NCI-H2171 treated with DMSO at 0.1 percent for 48 hours (cell line): ENCODE measurements at places on chromosomes 5 and 9.

DNA sequence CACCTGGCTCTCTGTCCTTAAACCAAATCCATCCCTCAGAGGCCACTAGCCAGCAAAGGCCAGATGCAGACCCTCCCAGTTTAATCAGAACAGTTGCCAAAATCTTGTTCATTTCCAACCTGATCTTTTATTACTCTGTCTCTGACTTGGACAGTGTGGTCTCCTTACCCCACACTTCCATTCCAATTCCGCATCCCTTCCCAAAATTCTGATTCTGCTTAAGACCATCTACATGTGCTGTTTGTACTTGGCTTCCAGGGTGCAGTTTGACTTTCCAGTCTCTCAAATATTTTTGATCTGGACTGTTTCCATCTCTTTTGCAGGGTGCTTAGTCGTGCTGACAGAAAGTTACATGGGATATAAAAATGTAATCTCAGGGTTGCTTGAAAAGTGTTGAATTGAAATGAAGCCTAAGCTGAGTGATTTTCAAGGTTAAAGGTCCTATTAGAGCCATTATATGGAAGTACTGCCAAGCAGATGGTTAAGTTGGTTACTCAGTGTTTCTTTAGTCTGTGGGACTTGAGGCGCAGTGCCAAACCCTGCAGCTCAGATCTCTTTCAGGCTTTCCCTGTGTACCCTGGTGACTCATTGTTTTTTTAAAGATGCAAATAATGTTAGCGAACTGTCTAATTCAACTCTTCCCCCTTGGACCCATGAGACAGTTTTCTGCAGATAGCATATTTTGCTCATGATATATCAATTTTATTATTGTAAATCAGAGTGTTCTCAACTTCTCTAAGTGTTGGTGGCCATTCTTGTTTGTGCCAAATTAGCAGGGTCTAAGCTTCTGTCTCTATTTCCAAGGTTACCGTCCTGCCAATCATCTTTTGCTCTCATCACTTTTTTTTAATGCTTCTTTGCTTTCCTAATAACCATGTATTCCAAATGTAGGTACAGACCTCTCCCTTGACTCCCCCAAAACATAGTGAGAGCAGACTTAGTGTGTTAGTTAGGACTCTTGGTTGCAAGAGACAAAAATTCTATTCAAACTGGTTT is 18.2 kb upstream of the DCP2 start:
- DNase-seq: peak; percentile 72

DNA sequence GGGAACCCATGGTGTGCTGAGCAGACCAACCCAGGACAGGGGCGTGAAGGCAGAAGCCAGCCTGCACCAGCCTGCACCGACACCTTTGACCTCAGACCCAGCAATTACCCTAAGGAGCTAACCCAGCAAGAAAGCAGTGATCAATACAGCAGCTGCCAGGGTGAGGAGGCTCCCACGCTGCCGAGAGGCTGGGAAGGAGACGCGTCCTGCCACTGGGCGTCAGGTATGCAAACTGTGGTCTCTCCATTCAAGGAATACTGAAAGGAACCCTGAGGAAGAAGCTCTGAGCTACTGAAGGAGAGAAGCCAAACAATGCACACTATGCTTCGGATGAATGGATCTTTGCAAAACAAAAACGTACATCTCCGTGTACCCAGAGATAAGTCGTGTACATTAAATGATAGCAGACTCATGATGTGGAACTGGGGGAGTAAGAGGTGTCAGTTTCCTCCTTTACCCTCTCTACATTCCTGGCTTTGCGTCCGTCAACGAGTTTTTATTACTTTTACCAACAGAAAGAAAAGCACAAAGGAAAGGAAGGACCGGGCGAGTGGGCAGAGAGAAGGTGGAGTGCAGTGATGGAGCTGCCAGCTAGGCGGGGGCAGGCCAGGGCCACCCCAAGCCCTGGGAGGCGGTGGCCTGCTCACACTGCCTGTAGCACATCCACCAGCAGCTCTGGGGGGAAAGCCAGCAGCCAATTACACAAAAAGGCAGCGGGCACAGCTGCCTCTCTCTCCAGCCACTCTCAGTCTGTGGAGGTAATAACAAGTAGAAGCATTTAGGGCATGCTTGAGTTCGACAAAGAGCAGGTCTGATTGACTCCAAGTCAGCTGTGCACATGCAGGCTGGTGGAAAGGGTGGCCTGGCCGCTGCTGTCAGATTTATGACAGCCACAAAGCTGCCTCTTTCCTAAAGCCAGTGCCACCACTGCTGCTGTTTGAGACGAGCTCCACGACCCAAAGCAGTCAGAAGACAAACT is 29.3 kb downstream of the RASGEF1C start:
- no peak for DNase-seq

DNA sequence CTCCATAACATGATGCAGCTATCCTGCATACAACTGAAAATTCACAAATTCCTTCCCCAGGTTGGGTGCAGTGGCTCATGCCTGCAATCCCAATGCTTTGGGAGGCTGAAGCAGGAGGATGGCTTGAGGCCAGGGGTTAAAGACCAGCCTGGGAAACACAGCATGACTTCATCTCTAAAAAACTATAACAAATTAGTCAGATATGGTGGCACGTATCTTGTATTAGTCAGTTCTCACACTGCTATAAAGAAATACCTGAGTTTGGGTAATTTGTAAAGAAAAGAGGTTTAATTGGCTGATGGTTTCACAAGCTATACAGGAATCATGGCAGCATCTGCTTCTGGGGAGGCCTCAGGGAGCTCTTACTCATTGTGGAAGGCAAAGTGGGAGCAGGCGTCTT is 56.4 kb upstream of the DAPK1 start:
- DNase-seq: no peak

- no peak for DNase-seq
Observed at GRCh38 chr5:167271511-167271910, 1019.9 kb upstream of the WWC1 start.

GRCh38 chr5:143571642-143572624 is 168.4 kb upstream of the NR3C1 start:
- no peak for DNase-seq

GRCh38 chr9:106107716-106108115 is 413.4 kb downstream of the TMEM38B start:
- DNase-seq: no peak

- no peak for DNase-seq
Observed at GRCh38 chr5:167472566-167473108, 818.8 kb upstream of the WWC1 start.

DNA sequence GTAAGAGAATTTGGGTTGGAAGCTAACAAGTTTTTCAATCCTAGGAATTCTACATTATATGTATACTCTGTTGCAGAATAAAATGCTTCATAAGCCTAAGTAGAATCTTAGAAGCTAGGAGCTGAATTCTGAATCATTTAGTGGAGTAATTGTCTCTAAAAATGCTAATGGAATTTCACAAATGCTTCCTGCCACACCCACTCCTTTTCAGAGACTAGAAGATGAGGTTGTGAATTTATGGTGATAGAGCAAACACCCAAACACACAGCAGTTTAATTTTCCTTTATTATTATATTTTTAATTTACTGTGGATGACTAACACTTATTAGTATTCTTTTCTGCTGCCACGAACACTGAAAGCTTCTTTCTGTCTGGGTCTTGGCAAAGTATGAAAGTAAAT is 208.0 kb upstream of the PDE4D start:
- DNase-seq: no peak

DNA sequence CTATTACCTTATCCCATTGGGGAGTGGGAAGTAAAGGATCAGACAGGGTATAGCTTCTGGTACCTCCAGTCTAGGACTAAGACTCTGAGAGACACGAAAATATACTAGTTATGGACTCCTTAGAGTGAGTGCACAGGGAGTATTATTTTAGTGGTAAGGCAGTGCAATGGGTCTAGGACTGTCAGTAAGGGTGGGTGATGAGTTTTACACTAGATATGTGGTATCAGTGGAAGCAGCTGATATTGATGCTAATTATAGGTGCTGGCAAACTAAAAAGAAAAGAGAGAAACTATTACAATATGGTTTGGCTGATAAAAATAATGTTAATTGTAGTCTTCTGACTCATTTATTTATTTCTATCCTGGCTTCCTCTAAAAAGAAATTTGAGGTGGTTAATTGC is 118.6 kb downstream of the UNC13B start:
- no peak for DNase-seq

DNA sequence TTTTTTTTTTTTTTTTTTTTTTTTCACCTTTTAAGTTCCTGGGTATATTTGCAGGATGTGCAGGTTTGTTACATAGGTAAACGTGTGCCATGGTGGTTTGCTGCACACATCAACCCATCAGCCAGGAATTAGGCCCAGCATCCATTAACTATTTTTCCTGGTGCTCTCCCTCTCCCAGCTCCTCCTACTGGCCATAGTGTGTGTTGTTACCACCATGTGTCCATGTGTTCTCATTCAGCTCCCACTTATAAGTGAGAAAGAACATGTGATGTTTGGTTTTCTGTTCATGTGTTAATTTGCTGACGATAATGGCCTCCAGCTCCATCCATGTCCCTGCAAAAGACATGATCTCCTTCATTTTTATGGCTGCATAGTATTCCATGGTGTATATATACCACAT is 350.5 kb downstream of the MAN2A1 start:
- no peak for DNase-seq

DNA sequence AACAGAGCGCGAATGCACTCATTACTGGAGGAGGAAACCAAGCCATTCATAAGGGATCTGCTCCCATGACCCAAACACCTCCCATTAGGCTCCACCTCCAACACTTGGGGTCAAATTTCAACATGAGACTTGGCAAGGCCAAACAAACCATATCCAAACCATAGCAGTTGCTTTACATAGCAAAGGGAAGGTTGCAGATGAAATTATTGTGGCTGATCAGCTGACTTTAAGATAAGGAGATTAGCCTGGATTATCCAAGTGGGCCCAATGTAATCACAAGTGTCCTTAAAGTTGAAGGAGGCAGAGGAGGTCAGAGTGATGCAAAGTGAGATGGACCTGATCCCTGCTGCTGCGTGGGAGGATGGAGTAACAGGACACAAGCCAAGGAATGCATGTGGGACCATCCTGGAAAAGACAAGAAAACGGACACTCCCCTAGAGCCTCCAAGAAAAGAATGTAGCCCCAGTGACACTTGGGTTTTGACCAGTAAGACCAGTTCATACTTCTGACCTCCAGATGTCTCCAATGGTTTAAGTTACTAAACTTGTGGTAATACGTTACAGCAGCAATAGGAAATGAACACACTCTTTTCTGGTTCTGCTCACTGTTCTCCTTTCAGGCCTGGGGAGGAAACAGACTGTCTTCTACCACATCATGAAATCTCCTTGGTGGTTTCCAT is 167.3 kb downstream of the GNAQ start:
- peak; percentile 56 for DNase-seq

- no peak for DNase-seq
Observed at GRCh38 chr5:146076455-146076854, 28.9 kb downstream of the PLAC8L1 start.

DNA sequence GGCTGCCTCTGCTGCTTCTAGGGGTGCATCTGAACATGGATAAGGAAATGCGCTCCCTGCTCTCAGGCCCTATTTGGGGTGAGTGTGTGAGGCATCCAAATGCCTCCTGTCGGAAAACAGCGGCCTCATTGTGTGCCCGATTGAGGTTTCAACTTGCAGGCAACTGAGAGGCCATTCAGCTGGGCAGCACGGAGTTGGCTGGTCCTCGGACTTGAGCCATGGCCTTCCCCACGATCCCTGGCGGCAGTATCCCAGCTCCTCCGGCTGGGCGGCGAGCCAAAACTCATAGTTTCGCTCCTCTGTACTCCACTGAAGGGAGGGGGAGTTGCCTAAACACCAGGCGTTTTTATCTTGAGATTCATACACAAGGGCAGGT is 597.3 kb upstream of the SGCD start:
- peak; percentile 55 for DNase-seq

- DNase-seq: no peak
Observed at GRCh38 chr5:172583931-172584511, 57.0 kb upstream of the NEURL1B start.
